NCI-H1417 (cell line): ENCODE measurements at places on chromosomes 7 and 10.

DNA sequence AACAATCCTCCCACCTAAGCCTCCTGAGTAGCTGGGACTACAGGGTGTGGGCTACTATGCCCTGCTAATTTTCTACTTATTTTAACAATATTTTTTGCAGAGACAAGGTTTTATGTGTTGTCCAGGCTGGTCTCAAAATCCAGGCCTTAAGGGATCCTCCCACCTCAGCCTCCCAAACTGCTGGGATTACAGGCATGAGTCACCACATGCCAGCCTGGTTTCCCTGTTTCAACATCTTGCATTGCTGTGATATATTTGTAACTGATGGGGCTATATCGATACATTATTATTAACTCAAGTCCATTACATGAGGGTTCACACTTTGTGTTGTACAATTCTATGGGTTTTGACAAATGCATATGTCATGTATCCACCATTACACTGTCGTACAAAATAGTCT is 41.9 kb upstream of the OGDHL start:
- no peak for DNase-seq

DNA sequence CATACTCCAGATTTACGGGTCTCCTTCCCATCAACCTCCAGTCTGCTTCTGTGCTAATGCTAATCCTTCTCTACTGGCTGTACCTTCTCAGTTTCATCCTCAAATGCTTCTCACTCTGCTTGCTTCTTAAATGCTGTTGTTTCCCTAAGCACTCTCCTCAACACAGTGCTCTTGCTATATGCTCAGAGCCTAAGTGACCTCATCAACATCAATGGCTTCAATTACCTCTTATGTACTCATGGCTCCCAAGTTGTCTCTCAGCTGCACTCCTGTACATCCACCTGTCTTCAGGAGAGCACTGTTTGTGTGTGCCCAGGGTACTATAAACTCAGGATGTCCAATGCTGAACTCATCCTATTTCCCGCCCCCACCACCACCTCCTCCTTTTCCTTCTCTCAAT is 22.5 kb downstream of the ELAPOR2 start:
- no peak for DNase-seq

DNA sequence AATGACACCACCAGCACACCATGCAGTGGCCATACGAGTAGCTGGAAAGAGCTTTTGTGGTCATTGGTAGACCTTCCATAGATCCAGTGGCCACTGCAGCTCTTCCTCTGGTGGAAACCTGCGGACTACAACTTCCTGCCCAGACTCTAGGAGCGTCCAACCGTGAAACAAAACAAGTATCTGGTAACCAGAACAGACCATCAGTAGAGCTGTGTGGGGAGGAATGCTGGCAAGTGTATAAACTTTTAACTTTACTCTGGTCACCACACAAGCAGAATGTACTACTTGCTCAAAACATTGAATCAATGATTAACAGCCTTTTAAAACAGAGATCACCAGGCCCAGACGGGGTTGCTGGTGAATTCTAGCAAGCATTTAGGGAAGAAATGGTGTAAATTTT is 154.7 kb upstream of the DGKB start:
- no peak for DNase-seq

DNA sequence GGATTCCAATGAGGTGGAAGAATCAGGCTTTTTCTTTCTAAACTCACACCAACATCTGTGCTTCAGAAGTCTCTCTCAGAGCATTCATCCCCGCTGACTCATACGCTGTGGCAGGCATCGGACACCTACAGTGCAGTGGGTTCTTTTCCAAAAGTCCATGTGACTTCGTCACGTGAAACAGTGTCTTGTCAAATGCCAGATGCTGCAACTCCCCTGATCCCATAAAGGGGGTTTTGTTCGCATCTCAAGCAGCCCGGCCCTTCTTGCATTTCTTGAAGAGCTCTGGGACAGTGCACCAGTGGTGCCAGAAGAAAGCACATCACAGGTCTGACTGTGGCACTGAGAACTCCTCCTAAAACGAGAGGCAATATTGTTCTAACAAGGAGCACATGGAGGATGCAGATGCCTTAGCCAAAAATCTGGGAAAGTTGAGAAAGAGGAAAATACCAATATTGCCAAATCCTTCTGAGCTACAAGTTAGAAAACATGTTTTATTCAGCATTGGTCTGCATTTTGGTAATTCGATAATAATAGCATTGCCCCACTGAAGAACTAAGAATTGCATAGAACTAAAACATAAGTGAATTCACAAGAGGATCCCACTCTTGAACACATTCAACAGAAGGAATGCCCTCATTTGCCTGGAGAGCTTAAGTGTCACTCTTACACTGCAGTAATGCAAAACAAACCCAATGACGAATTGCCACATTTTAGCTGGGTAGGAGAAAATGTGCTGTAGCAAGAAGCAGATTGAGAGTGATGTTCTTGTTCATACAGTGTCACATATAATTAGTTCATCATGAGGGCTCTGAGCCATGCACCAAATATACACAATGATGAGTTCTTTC is 204.4 kb downstream of the CXCL12 start:
- DNase-seq, result no peak

- DNase-seq, result peak; percentile 86
These were observed 203.6 kb upstream of the NPSR1 start for GRCh38 chr7:34454381-34454780.

- DNase-seq, result no peak
These were observed 87.1 kb downstream of the SAMD9 start for GRCh38 chr7:93030605-93031225.

- no peak for DNase-seq
These were observed 17.7 kb upstream of the TPK1 start for GRCh38 chr7:144853542-144853941.

DNA sequence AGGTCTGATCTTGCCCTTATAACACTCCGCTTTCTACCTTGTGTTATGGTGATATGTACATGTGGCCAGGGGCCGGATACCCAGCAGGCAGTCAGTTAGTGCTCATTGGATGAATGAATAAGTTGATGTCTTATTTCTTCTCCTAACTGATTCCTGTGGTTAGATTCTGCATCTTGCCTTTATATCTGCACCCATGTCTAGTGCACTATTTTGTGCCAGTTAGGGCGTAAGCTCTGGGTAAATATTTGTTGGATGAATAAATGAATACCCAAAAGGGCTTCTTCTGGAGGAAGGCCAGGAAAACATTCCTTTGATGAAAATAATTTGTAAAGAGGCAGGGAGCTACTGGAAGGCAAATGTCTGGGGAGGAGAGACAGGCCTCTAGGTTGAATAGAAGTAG is 148.2 kb downstream of the CHN2 start:
- DNase-seq, result no peak

DNA sequence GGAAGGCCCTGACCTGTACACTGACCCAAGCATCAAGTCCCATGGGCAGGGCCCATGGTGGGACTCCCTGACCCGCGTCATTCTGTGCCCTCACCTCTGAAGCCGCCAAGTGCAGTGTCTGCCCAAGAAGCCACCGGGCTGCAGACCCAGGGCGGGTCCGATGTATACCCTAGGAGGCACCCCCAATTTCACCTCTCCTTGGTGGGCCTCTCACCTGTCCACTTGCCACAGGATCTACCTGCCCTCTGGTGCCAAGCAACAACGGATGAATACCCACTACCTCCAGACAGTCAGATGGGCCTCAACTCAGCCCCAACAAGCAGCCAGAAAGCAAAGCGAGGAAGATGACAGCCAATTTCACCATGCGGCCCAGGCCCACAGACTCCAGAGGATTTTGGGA is 92.6 kb downstream of the CTBP2 start:
- no peak for DNase-seq

DNA sequence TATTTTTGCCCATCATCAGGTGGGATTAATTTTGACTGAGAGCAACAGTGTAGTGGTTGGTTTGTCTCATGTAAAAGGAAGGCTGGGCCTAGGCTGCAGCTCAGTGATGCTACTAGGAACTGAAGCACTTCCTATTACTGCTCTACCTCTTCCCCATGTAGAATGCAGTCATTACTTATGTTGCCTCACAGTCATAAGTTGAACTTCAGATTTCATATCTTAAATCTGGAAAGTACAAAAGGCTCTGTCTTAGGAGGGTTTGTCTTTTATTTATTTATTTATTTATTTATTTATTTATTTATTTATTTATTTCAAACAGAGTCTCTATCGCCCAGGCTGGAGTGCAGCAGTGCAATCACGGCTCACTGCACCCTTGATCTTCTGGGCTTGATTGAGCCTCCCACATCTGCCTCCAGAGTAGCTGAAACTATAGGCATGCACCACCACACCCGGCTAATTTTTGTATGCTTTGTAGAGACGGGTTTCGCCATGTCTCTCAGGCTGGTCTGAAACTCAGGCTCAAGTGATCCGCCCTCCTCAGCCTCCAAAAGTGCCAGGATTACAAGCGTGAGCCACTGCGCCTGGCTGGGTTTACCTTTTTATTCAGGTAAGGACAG is 721.7 kb upstream of the GALNT17 start:
- DNase-seq, result no peak

GRCh38 chr7:35336444-35336843 is 82.5 kb upstream of the TBX20 start:
- DNase-seq, result no peak

DNA sequence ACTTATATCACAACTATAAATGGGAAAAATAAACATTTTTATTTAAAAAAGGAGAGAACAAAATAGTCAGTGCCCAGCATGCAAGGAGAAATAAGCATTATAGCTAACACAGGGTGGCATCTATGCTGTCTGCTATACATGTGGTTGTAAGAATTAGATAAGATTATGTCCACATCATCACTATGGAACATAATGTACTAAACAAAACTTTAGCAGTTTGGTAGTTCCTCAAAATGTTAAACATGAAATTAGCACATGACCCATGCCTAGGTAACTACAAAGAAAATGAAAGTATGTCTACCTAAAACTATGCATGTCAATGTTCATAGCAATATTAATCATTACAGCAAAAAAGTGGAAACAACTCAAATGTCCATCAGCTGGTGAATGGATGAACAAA is 28.7 kb upstream of the RUFY2 start:
- DNase-seq, result no peak

GRCh38 chr7:130881799-130882141 is 147.8 kb upstream of the KLF14 start:
- no peak for DNase-seq

DNA sequence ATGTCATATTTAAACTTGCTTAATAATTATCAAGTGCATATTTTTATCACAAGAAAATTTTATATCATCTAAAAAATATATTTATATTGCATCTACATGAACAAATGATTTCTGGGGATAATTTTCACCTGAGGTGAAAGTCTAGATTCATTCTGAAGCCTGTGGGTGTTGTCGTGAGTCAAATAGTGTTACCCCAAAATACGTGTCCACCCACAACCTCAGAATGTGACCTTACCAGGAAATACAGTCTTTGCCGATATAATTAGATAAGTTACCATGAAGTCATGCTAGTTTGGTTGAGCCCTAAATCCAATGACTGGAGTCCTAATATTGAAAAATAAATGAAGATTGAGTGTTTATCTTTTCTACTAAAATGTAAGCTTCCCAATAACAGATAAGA is 203.0 kb upstream of the MDFIC start:
- no peak for DNase-seq

- DNase-seq, result no peak
These were observed 46.1 kb downstream of the EPHB4 start for GRCh38 chr7:100781255-100781654.

DNA sequence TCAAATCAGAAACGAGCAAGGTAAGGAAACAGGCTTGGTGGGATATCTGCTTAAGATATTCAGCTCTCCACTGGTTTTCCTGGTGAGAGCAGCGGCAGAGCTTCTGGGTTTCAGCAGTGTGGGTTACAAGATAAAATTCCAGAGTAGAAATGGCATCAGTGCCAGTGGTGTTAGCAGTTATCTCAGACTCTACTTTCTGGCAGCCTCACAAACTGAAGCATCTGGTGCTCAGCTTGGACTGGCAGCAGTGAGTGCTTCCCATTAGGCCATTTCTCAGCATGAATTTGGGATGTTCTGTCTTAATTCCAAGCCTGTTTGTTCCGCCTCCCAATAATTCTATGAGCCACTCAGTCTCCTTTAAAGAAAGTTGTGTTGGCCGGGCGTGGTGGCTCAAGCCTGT is 6.9 kb upstream of the GSTO2 start:
- DNase-seq, result no peak

GRCh38 chr10:62000037-62000603 is 98.6 kb downstream of the ARID5B start:
- DNase-seq, result no peak

- no peak for DNase-seq
These were observed 20.8 kb upstream of the PAX2 start for GRCh38 chr10:100724531-100725027.

GRCh38 chr10:17479015-17479615 is 24.7 kb upstream of the ST8SIA6 start:
- DNase-seq, result no peak

DNA sequence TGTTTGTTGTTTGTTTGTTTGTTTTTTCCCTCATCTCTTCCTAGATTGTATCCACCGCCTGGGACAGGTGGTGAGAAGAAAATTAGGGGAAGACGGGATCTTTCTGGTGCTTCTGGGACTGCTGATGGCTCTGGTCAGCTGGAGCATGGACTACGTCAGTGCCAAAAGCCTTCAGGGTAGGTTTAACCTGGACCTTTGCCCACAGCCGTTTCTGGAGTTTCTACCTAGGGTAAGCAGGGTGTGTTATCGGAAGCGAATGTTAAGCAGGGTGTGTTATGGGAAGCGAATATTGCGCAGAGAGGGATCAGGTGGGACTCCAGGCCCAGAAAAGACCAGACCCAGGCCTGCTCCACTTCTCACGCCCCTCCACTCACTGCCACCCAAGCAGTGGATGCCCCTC is 4.7 kb downstream of the CLCN1 start:
- no peak for DNase-seq

DNA sequence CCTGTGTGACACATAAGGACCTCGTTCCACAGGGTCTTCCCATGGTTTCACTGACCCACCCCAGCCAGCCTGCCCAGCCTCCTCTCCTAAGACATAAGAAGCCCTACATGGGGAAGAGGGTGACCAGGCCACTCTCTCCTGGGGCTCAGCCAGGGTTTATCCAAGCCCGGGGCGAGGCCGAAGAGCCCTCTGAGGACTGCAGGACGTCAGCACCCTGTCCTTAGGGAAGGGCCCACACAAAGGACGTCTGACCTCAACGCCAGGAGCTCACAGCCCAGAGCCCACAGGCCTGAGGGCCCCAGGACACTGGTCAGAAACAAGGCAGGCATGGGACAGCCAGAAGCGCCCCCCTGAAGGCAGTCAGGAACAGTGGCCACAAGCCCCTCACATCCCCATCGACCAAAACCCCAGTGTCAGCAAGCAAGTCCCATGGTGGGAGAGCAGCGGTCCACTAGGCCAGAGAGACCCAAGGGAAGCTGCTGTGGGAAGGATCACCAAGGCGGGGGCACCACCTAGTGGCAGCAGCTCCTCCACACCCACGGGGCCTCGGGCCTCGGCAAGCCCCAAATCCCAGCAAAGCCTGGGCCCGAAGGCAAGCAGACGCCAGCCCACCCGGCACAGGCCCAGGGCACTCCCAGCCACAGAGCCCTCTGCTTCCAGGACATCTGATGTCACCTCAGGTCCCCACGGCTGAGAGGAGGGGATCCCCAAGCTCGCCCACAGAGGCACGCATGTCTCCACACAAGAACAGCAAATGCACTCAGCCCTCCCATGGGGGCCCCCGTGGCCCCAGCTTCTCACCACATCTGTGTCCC is 23.4 kb downstream of the MAD1L1 start:
- peak; percentile 31 for DNase-seq
